ENCODE measurements at places on chromosomes 2 and 18.

DNA sequence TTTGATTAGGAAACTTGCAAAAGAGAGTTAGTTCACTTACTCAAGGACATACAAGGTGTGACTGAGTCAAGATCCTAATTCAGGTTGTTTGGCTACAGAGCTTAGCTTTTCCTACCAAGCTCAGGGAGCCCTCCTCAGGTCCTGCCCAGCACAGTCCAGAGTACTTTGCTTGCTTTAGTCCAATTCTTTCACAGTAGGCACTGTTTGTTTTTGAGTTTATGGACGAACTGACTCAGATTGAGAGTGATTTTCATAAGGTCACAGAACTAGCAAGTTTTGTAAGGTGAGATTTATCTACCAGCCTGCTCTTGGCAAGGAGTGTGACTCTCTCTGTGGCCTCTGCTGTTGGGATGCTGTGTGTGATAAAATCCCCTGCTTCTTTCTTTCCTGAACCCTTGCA, 310.5 kb downstream of the PTPRM start:
- no peak for DNase-seq

DNA sequence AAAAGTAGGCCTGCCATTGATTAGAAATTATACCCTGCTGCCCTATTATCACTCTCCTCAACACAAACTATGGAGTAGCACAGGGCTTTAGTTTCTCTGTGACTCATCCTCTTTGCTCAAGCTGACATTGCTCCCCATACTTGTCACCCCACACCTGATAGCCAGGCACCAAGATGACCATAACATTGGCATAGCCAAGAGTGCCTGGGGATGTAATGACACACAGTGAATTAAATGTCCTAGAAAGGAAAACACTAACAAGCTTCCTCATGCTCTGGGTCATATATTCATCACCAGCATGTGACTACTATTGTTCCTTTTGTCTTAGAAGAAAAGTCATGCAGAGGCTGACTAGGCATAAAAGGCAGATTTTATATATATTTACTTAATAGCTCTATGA, 137.8 kb upstream of the RND3 start:
- no peak for DNase-seq

GRCh38 chr2:171084128-171084527, 76.6 kb downstream of the TLK1 start:
- peak; percentile 29 for DNase-seq

DNA sequence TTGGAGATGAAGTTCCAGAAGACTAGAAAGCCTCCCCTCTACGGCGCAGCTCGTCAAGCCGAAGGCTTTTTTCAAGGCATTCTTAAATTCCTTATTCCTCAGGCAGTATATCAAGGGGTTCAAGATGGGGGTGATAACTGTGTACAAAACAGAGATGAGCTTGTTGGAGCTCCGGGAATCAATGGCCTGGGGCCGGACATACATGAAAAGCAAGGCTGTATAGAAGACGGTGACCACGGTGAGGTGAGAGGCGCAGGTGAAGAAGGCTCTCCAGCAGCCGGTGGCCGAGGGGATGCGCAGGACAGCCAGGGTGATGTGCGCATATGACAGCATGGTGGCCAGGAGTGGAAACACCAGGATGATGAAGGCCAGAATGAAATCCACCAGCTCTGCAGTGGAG, 8.2 kb downstream of the OR6B3 start:
- DNase-seq = no peak

- no peak for DNase-seq
Observed at GRCh38 chr2:21740484-21740883, 616.7 kb downstream of the TDRD15 start.

- no peak for DNase-seq
Observed at GRCh38 chr2:11161747-11162146, 6.5 kb downstream of the SLC66A3 start.

GRCh38 chr18:75521816-75522215, 94.3 kb upstream of the SMIM21 start:
- DNase-seq = no peak

GRCh38 chr2:100736121-100736915, 83.6 kb upstream of the NPAS2 start:
- no peak for DNase-seq

GRCh38 chr2:20223407-20224163, 1.3 kb downstream of the SDC1 start:
- DNase-seq = peak; percentile 33

DNA sequence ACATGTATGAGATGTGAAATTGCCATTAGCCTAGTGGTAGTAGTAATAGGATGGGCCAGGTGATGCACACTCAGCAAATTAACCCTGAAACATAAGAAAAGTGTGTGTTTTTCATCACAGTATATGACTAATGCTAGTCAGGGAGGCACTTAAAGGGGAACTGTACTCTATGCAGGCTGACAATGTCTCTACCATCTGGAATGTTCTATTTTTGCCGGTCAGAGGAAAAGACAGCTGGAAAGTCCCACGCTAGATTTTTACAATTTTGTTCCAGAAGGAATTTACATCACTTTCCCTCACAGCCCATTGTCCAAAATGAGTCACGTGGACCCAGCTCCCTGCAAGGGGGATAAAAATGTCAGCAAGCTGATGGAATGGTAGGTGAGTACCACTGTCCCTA, 746.3 kb upstream of the CHAC2 start:
- no peak for DNase-seq

DNA sequence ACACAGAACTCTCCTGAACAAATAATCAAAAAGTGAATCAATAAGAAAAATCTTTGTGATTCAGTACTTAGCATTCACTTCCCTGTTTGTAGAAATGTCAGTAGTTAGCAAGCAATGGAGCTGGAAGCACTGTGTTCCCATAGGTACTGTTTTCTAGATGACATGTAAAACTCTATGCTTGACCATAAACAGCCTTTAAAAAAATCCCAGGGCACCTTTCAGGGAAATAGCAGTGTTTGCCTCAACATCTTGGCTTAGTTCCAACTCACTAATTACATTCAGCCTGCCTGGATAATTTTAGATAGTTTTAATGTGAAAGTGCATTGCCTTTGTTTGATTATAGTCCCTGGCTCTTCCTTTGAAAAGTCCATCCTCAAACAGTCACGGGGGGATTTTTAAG, 721.8 kb downstream of the ERBB4 start:
- DNase-seq = no peak

DNA sequence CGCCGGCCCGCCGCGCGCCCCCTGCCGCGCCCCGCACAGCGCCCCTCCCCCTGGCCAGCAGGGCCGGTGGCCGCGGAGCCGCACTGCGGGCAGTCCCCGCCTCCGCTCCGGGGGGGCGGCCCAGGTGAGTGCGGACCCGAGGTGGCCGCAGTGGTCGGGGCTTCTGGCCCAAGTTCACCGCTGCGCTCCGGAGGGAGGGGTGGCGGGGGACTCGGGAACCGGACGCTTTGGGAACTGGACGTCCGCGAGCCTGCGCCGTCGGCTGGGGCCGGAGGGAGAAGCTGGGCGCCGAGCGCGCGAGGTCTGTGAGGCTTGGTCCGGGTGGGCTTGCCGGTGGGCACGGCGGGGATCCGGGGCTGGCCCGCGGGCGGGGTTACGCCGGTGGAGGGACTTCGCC, 591 bp upstream of the LDLRAD4 start:
- no peak for DNase-seq

GRCh38 chr2:165795011-165795410, 964 bp upstream of the GALNT3 start:
- DNase-seq = no peak

DNA sequence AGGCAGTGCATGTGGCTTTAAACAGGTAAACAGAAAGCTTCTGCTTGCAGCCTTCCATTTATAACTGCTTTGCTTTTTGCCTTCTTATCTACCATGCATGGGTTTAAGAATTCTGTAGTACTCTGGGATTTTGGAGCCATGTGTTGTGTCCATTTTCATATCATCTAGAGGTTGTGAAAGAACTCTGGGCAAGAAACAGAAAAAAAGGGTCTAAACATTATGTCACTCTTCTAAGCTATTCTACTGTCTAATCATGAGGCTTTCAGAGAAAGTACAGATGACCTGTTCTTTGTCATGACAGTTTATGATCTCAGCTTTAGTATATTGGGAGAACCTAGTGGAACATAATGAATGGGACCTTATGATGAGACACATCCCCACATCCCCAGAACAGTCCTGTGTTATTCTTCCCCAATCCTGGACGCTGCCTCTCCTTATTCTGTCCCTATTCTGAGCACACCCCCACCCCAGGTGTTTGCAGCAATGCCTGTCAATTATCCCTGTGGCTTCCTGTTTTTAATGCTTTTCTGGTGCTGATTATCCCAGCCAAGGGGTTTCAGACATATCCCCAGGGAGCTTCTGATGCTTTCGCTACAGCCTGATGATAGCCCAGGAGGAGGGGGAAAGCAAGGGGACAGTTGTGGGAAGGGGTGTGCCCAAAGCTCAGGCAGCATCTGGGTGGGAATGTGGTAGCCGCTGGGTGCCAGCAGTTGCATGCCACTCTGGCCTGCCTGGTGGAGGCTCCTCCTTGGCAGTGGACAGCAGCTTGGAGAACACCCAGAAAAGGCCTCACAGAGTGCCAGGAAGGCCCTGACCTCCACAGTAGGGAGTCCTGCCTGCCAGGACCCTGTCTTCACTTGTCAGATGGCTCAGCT, 169.5 kb upstream of the MAP3K20 start:
- DNase-seq = no peak

DNA sequence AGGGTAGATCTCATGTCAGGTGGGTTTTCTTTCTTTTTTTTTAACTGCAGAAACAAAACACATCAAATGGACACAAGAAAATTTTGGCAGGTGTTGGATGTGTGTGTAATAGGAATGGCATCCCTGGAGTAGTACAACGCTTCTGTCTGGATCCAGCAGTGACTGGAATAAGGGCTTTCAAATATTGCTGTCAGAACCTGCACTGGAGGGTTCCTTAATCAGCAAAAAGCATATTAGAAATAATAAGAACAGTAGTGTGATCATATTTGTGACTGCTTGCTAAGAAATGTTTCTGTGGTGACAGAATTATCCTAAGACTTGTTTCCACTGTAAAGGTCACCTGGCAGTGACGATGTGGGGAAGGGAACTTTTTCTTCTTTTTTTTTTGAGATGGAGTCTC, 30.8 kb downstream of the CREG2 start:
- no peak for DNase-seq

GRCh38 chr2:150296770-150297546, 190.5 kb downstream of the RND3 start:
- no peak for DNase-seq

DNA sequence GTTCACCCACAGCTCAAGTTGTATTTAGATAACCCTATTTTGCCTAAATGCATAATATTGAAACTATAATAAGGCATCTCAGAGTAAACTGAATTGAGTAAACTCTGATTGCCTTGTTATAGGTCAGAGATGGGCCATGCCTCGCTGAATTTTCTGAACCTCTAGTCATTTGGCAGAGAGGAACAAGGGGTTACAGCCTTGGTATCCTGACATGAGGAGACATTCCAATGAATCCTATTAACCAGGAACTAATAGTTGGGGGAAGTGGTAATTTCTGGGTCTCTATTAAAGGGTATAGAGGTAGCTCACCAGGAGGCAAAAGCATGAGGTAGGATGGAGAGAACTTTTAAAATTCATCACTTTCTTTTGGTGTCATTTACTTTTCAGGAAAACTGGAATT, 227.4 kb upstream of the CHST9 start:
- no peak for DNase-seq

GRCh38 chr2:102080451-102081242, 61.9 kb upstream of the IL1R1 start:
- DNase-seq = no peak

DNA sequence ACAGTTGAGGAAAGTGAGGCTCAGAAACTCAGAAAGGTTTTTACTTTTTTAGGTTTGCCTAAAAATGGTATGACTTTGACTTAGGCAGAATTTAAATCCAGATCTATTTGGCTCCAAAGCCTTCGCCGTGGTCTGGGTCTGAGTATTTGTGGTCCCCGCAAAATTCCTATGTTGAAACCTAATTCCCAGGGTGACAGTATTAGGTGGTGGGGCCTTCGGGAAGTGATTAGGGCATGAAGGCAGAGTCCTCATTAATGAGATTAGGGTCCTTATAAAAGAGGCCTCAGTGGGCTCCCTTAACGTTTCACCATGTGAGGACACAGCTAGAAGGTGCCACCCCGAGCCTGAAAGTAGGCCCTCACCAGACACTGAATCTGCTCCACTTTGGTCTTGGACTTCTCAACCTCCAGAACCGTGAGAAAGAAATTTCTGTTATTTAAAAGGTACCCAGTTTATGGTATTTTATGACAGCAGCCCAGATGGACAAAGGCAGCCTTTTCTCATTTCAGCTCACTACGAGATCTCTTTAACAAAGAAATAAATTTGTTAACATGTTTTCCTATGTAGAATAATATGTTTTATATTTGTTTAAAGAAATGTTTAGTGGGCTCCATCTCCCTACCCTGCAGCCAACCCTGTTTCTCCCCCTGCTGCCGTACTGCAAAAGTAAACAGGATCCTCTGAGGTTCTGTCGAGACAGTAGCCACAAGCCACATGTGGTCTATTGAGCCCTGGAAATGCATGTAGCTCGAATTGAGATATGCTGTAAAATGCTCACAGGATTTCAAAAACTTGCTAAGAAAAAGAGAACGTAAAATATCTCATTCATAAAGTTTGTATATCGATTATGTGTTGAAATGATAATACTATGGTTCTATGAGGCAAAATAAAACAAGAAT, 80.6 kb downstream of the MOGAT1 start:
- no peak for DNase-seq

DNA sequence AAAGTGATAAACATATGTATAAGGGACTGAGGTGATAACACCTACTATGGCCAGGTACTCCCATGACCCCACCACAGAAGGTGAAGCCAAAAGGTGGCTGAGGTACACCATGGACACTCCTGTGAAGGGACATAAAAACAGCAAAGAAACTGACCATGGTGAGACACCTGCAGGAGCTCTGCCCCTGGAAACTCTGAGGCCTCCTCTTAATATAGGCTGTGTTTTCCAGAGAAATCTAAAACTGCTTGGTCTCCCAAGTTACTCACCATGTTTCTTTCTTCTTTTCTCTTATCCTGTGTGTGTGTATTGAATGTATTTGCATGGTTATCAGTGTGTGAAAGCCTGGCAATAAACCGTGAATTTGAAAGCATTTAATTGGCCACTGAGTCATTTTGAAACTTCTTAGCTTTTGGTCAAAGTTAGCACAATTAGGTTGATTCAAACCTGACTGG, 739.3 kb upstream of the GCFC2 start:
- no peak for DNase-seq

- DNase-seq = no peak
Observed at GRCh38 chr2:16973586-16974286, 308.1 kb upstream of the CYRIA start.

- no peak for DNase-seq
Observed at GRCh38 chr18:10205151-10205550, 249.3 kb upstream of the APCDD1 start.

DNA sequence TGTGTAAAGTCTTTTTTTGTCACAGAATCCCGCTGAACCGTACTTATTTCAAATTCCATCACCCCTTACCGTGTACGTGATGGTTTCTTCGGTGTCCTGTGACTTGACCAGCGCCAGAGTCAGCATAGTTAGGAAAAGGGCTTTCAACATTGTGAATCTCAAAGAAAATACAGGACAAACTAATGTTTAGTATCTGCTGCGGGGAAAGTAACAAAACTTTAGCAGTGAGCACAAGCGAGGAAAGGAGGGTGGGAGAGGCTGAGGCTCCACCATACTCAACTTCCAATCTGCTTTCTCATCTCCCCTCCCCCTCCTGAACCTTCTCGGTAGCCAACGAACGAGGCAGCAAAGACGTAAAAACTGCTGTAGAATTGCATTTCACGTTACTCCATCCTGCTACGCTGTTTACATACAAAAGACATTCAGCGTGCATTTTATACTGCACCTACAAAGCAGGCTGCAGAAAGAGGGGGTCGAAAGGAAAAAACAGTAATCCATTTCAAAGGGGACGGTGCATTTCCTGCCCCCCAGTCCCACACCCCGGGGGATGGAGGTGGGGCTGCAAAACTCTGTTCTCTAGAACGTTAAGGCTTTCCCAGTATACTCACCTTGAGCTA, 1.2 kb downstream of the EFEMP1 start:
- no peak for DNase-seq

Measured in NCI-H1930 (cell line).